Astrocyte of the spinal cord (primary cell): ENCODE measurements at places on chromosomes 7 and 10.

- DNase-seq: no peak
Observed at GRCh38 chr10:119139464-119140067, 25.9 kb downstream of the SFXN4 start.

GRCh38 chr10:97321032-97321803 lies 2.1 kb downstream of the FRAT1 start:
- no peak for DNase-seq

- DNase-seq: no peak
Observed at GRCh38 chr10:83978681-83979383, 160.5 kb upstream of the GHITM start.

DNA sequence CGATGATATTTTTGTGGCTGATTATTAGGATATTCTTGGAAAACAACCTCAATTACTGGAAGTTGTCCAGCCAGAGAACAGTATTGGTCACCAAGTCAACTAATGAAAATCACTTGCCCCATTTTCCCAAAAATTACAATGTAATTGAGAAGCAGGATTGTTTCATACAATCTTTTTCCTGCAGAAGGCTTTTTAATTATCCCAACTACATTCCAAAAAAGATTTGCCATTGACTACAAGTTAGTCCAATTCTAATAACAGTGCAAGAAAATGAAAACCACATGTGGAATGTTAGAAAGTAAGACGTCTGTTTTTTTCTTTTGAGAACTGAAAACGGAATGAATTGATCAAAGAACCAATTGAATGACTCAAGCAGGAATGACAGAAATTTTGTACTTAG lies 1195.8 kb downstream of the SORCS1 start:
- no peak for DNase-seq

GRCh38 chr10:15209827-15210509 lies 41.5 kb upstream of the NMT2 start:
- DNase-seq: peak; percentile 69
